Hematopoietic multipotent progenitor cell treated with erythropoietin and hydrocortisone succinate and interleukin-3 and kit ligand, for 6 days (in vitro differentiated cells): ENCODE measurements at places on chromosomes 16 and 17.

- DNase-seq: no peak
These were observed 90.1 kb upstream of the GSE1 start for GRCh38 chr16:85522842-85523601.

GRCh38 chr16:50692999-50693781 is at the start of gene NOD2:
Gene NOD2 (plus strand): TSS chr16:50693606. CDS start chr16:50699496, 5,890 bp downstream.
- peak; percentile 41 for DNase-seq

DNA sequence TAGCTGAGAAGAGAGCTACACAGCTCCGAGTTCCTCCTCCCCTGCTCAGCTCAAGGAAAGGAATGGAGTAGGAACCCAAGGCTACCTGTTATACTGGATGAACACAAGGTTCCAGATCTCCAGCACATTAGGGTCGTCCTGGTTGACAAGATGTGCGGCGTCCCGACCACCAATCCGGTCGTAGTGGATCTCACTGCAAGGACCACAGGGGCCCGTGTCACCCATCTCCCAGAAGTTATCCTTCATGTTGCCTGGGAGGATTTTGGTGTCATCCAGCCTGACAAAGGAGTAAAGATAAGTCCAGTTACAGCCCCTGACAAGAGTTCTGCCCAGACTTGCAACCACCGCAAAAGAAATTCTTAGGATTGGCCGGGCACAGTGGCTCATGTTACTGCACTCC is 17.6 kb downstream of the AARS1 start:
- no peak for DNase-seq

DNA sequence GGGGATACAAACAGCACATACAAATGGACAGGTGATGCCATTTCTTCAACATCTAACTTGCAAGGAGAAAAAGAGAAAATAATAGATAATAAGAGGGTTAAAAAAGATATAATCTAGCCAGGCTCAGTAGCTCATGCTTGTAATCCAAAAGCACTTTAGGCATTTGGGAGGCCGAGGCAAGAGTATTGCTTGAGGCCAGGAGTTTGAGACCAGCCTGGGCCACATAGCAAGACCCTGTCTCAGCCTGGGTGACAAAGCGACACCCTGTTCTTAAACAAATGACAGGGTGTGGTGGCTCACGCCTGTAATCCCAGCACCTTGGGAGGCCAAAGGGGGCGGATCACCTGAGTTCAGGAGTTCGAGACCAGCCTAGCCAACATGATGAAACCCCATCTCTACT is 19.3 kb downstream of the C16orf87 start:
- no peak for DNase-seq

GRCh38 chr17:2266865-2267228 is 36.7 kb downstream of the SMG6 start:
- DNase-seq: no peak

DNA sequence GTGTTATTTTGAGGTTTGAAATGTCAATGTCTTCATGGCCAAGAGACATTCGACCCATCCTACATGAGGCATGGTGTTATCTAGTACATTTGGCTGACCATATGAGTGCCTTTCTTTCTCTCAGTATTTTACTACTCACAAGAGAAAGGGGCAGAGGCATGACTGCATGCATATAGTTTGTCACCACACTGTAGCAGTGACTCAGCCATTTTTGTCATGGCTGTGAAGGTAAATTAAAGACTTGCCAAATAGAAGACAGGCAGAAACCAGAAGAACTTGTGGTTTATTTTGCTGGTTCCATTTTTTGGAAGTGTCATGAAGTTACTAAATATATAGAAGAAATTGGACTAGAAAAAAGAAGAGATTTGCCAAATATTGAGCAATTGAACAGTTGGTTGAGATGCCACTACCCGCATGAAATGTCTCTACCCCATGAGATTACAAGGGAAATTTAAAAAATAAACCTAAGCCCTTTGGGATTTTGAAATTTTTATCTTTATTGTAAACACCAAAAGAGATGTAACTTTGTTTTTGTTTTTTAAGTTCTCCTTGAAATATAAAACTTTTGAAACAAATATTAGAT is 170.3 kb downstream of the CHD9 start:
- peak; percentile 80 for DNase-seq

- DNase-seq: peak; percentile 81
These were observed 584 bp upstream of the STAT5B start for GRCh38 chr17:42276609-42277341.

DNA sequence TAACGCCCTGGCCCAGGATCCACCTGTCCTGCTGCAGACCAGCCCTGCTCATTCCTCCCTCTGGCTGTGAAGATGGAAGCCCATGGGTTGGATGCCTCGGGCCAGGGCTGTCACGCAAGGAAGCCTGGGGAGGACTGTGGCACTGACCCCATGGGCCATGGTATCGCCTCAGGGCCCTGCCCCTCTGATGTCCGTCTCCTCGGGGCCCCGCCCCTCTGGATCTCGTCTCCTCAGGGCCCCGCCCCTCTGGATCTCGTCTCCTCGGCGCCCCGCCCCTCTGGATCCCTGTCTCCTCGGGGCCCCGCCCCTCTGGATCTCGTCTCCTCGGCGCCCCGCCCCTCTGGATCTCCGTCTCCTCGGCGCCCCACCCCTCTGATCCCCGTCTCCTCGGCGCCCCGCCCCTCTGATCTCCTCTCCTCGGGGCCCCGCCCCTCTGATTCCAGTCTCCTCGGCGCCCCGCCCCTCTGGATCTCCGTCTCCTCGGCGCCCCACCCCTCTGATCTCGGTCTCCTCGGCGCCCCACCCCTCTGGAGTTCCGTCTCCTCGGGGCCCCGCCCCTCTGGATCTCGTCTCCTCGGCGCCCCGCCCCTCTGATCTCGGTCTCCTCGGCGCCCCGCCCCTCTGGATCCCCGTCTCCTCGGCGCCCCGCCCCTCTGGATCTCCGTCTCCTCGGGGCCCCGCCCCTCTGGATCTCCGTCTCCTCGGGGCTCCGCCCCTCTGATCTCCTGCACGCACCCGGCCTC is 24.0 kb downstream of the METRNL start:
- DNase-seq: no peak

DNA sequence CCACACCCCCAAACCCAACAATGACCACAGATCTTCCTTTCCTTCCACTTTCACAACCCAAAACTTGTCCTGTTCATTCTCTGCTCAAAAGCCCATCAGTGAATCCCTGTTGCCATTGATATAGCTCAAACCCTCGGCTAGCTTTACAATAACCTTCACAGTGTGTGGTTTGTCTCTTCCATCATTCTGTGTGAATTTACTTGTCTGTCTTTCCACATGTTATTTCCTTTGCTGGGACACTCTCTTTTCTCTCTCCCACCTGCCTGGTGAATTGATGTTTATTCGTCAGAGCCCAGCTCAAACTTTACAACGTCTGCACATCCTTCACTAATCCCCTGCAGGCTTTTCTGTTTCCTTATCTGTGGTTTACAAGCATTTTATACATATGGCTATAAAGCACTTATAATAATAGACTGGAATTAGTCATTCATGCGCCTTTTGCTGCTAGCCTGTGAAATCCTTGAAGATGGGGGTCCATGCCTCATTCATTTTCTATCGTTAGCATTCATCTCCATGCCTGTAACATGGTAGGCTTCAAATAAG is 114.4 kb downstream of the CDH13 start:
- DNase-seq: no peak

- peak; percentile 64 for DNase-seq
These were observed 11.9 kb downstream of the SBK1 start for GRCh38 chr16:28304214-28304613.

GRCh38 chr17:40993839-40994238 is at the start of gene KRTAP3-3:
Gene KRTAP3-3 (minus strand): TSS chr17:40994164. CDS start chr17:40994097, 67 bp downstream.
- no peak for DNase-seq

GRCh38 chr17:75365009-75365930 is 40.2 kb downstream of the GRB2 start:
- no peak for DNase-seq

DNA sequence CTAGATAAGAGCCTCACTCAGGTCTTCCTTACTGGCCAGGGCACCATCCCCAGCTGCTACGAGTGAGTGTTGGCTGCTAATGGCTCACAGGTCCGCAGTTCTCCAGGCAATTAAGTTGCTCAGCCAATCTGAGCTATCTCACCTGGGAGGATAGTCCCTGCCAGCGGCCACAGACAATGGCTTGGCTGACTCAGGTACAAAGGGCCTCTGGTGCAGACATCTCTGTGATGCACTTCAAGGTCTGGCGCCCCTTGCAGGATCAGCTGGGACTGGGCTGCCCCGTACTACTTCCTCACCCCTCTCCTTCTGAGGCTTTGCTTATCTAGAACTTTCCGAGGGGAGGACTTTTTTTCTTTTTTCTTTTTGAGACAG is 49.2 kb upstream of the EMP2 start:
- DNase-seq: no peak

GRCh38 chr17:33459078-33459940 is 166.2 kb upstream of the ASIC2 start:
- DNase-seq: no peak

GRCh38 chr17:12523244-12523643 is 142.4 kb upstream of the MYOCD start:
- no peak for DNase-seq

DNA sequence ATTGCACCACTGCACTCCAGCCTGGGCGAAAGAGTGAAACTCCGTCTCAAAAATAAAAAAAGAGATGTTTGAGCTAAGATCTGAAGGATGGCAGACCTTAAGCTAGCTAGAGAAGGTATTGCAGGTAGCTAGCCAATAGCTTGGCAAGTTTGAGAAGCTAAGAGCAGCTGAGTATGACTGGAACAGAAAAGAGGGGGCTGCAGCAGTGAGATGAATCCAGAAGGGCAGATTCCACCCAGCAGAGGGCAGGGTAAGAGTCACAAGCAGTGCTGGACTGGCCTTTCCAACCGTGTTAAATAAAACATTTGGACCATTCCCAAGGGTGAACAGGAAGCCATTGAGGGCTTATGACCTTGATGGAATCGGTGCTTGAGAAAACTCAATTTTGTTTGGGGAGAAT is 5.7 kb upstream of the PHAF1 start:
- DNase-seq: peak; percentile 46

GRCh38 chr17:32240750-32241149 is 24.9 kb upstream of the RHBDL3 start:
- peak; percentile 30 for DNase-seq

GRCh38 chr17:70661342-70662222 is 492.2 kb downstream of the KCNJ2 start:
- no peak for DNase-seq

- DNase-seq: no peak
These were observed 68.0 kb upstream of the SIAH1 start for GRCh38 chr16:48452991-48453760.

DNA sequence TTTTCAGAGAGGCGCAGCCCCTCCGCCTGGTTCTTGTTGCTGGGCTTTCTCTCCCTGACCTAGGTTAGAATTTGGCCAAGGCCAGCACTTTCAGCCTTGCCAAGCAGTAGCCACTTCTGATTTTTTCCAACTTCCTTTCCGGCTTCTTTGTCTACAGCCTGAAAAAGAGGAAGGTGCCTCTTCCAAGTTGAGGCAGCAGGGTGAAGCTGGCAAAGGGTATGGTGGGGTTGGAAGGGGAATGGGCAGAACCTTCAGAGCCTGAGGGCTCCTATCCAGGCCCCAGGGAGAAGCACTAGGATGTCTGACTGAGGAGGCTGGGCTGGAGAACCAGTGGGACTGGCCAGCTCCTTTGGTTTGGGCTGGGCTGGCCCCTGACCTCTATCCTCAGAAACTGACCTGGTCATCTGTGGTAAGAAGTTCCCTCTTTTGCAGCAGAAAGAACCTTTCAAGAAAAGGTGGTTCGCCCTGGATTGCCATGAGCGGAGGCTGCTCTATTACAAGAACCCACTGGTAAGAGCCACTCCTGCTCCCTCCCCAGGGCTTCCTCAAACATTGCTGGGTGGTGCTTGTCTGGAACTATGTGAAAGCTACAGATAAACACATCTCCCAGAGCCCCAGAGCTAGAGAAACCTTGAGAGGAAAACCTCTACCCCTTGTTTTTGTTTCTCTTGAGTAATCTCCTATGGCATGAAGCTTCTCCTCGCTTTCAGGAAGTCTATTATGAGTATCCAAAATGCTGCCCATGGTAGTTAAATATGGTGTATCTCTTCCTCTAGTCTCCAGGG is 16.6 kb upstream of the RNF135 start:
- DNase-seq: peak; percentile 49

DNA sequence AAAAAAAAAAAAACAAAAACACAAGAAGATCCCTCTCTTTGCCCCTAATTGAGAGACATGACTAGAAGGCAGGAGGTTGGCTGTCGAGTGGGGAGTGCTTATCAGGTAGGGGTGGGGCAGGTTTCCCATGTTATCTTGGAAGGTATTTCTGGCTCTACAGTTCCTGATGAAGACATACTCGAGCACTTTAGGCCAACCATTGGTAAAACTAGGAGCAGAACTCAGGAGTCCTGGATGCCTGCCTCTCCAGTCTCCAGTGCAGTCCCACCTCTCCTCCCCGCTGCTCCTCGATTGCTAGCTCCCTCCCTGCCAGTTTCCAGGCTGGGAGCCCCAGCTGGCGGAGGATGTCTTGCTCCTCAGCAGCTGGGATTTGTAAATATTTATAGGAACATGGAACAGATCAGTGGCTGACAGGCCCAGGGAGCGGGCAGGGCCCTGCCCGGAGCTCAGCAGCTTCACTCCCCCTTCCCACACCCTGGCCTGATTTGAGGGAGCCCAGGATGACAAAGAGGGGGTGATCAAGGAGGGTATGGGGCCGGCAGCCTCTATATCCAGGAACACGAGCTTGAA is 11.4 kb upstream of the C1QL1 start:
- DNase-seq: no peak

- no peak for DNase-seq
These were observed 14.0 kb upstream of the RBFOX1 start for GRCh38 chr16:7318686-7319085.

- peak; percentile 71 for DNase-seq
These were observed 21.2 kb downstream of the CLEC16A start for GRCh38 chr16:10965440-10966061.

- no peak for DNase-seq
These were observed 6.6 kb downstream of the PRAC1 start for GRCh38 chr17:48715496-48716399.
